ENCODE measurements at places on chromosomes 12 and 14.

DNA sequence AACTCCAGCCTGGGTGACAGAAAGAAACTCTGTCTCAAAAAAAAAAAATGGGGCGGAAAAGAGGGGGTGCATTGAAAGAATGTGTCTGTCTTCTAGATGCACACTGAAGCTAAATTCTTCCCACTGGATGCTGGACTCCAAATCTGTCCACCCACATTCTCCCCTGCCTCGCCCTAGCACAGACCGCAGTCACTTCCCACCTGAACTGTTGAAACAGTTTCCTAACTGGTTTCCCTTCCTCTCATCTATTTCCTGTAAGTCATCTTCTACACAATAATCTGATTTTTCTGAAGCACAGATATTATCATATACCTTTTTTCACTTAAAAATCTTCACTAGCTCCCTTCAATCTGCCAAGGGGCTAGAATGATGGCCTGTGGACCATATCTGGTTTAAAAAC, 1.5 kb upstream of the HCAR1 start:
- DNase-seq: no peak

DNA sequence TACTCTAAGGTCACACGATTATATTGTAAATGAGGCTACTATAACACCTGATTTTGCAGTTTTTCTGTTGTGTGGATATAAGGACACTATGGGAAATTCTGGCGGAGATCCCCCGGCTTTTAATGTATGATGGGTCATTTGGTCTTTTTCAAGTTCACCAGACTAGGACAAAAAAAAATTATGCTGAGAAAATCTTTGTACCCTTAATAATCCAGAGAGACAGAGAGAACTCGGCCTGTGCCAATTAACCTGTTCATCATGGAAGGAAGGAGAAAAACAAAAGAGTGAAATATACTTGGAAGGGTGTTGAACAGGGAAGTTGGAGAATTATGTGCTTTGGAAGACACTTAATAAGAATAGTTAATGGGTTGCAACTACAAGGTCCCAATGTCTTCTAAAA, 62.2 kb upstream of the KICS2 start:
- DNase-seq: no peak

- no peak for DNase-seq
Observed at GRCh38 chr12:43576162-43576561, 24.2 kb upstream of the ADAMTS20 start.

DNA sequence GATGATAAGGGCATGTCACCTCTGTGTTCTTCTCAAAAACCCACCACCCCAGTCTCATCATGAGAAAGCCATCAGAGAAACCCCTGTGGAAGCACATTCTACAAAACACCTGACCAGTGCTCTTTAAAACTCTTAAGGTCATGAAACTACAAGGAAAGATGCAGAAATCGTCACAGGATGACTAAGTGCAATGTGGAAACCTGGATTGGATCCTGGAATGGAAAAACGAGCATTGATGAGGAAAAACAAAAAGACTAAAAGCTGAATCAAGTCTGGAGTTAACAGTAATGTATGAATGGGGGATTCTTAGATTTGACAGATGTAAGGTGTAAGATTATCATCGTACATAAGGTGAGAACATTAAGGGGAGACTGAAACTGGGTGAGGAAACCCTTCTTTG, 211.0 kb downstream of the TBX5 start:
- DNase-seq: no peak

DNA sequence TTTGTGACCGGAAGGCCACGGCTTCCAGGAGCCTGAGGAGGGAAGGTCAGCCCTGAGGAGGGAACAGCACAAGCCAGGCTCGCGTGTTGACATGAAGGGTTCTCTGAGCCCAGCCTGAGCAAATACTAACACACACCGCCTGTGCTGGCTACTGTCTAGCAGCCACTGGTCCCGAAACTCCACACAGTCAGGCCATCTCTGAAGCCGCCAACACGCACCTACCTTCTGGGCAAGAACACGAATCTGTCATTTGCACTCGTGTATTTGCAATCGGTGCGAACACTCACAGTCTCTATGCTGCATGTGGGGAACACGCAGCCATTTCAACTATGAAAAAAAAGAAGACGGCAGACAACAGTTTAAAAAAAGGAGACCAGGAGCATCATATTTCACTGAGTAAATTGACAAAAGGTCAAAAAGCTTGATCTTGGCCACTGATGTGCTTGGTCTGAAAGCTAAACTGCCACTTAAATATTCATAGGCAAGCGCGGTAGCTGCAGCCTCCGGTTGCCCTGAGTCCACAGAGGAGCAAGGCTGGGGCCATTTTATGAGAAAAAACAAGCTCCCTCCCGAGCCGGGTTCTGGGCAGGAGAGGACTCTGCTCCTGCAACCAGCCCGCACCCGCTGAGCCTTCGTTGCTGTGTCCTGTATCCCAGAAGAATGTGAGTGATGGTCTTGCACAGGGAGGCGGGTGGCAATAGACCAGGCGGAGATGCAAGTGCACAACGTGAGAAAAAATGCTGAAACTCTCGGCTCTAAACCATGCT, 57.8 kb downstream of the RIMBP2 start:
- no peak for DNase-seq

DNA sequence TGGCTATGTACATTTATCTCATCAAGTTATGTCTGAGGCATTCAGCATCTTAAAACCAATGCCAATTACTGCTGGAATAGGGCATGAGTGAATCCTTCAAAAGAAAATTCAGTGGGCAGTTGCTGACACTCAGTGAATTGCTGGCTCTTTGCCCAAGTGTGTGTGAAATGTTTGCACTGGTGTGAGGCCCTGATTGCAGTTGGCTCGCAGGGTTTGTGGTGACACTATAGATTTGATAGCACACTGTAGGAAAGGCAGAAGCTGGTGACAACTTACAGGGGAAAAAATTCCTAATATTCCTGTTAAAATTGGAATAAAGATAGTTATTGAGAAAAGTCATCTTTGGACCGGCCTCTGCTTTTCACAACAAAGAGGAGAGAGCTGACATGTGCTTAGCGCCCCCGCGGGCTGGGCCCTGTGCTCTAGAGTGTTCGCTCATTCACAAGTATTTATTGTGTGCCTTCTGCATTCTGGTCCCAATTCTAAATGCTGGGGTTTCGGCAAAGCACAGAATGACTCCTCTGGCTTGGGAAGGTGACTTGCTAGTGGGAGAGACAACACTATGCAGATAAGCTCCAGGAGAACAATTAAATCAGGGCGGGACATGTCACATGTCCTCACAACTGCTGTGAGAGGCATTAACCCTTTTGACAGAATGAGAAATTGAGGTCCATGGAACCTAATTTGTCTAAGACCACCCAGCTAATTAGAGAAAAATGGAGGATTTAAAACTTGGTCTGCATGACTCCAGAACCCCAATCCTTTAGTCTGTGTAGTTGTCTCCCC, 418.7 kb downstream of the NPAS3 start:
- no peak for DNase-seq

GRCh38 chr12:77630790-77631445, 199.8 kb upstream of the NAV3 start:
- DNase-seq: no peak

DNA sequence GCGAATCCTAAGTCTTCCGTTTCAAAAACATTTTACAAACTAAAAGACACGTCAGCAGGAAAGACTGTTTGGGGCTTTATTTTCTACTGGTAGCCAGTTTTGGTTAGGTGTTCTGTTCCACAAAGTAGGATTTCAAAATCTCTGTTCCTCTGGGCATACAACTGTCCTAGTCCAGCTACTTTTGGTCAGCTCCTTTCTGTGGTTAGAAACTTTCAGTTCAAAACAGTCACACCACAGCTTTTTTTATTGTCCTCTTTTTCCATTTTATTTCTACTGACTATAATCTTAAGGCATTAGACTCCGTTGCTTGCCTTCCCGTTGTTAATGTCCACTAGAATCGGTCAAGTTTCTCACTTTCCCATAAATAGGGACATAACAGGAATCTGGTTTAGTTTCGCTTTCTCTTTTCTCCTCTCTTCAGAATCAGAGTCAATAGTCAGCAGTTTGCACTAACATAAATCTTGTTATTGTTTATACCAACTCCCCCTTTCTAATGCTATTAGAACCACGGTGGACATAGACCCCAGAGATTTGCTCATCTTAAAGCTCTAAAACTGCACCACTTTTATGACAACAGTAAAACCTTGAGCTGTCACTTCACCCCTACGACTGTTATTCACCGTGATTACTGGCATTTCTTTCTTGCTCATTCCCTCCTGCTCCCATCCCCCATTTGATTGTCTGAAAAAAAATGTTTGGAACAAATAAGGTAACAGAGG, 41.5 kb upstream of the NPAS3 start:
- DNase-seq: no peak

DNA sequence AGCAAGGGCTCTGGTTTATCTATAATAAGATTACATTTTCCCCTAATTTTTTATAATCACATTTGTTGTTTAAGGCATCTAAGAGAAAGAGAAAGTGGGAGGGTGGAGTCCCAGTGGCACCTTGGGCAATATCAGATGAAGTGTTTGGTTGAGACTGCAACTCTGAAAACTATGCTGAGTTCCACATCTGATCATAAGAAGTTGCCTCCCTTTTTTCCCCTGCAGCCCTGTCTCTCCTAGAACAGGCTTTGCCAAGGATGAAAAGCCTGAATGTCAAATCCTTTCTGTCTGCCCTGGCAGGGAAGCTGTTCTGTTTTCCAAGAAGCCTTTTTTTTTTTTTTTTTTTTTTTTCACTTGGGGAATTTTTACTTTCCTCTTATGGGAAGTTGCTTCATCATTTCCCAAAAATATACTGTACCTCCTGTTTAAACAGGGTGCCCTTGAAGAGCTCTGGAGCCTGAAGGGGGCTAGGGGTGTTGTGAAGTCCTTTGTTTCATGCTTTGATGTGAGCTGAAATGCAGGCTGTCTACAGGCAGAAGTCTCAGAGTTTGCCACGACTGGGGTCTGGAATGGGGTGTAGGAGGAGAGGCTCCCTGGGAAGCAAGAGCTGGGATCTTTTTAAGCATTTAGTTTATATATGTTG, 71.3 kb downstream of the SUSD6 start:
- DNase-seq: no peak

- no peak for DNase-seq
Observed at GRCh38 chr12:57008178-57008577, 1.8 kb upstream of the ZBTB39 start.

- DNase-seq: no peak
Observed at GRCh38 chr14:61654026-61654425, 41.3 kb upstream of the HIF1A start.

DNA sequence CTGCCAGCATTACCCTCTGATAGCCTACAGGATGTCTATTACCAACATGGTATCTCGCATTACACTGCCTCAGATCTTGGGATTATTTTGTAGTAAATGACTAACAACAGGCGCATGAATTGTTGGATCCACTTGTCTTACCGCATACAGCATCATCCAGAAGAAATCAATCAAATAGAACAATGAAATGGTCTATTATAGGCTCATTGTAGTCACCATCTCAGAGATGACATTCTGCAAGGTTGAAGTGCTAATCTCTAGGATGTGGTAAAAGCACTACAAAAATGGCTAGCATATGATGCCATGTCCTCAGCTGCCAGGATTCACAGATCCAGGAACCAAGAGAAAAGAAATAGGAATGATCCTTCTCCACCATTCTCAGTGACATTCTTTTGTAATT, 52.0 kb downstream of the WASHC3 start:
- DNase-seq: no peak

DNA sequence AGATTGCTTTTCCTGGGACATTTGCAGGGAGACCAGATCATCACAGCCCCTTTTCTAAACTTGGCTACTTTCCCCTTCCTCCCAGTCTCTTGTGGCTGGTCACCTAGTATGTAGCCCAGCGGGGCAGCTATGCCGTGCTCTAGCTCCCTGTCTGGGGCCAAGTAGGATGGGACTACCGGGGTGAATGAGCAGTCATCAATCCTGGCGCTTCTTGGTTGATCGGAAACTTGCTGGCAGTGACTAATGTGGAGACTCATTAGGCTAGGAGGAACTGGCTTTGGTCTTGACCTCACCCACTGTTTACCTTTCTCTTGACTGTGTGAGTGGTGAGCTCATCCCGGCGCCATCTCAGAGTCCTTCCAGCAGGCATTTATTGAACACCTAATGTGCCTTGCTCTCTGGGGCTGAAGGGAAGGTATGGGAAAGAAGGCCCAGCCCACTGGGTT, 15.9 kb downstream of the PLEKHG3 start:
- DNase-seq: no peak

- DNase-seq: no peak
Observed at GRCh38 chr14:33230021-33230420, 291.3 kb downstream of the NPAS3 start.

DNA sequence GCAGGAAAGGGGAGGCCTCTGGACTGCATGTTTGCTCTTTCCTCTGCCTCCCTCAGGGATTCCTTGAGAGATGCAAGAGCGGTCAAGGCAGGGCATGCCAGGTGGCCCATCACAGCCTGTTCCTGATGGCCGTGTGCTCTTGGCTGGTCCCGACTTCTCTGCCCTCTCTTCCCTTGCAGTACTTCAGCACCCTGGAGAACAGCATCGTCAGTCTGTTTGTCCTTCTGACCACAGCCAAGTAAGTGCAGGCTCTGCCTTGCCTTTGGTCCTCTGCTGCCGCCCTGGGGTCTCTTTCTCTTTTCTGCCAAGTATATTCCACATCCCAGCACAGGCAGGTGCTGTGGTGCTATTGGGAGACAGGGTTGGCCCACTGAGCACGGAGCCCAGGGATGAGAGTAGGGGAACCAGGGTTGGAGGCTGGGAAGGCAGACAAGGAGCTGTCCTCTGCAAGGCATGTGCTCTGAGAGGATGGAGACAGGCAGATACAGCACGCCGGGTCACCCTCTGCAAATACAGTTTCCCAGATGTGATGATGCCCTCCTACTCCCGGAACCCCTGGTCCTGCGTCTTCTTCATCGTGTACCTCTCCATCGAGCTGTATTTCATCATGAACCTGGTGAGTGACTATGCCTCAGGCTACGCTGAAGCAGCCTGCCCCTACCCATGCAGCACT, 51.9 kb downstream of the TPCN1 start:
- no peak for DNase-seq
